Hematopoietic multipotent progenitor cell treated with erythropoietin and hydrocortisone succinate and interleukin-3 and kit ligand, for 4 days (in vitro differentiated cells): ENCODE measurements at places on chromosomes 7 and 10.
A peak's percentile ranks its signal among the peaks of the same experiment; 100 is the strongest.

- DNase-seq, result no peak
Observed at GRCh38 chr7:74455928-74456327, 2.2 kb downstream of the GTF2IRD1 start.

DNA sequence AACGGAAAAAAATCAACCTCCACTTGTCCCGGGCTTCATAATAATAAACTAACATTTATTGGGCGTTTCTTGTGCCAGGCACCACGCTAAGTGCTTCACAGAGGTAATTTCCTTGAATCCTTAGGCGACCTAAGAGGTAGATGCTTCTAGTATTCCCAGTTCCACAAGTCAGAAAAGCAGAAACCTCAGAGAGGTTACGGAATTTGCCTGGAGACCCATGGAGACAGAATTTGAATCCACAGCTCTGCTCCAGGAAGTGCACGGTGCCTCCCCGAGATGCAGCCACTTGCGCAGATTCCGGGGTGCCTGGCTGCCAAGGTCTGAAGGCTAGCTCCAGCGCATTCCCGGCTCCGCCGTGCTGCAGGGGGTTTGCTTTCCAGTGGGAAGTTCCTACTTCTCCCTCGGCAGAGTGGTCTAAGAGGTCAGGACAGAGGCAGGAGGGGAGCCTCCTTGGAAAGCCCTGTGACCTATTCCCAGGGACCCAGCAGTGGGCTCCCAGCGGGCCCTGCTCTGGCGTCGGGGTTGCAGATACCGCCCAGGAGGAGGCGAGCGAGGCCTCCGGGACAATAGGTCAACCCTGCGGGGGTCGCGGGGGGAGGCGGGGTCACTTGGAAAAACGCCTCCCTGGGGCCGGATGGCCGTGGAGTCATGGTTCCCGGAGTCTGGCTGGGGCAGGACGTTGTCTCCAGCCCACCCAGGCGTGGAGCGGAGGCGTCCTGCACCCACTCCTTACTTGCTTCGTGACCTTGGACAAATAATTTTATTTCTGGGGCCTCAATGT, 10.1 kb upstream of the NKX2-3 start:
- DNase-seq, result no peak

DNA sequence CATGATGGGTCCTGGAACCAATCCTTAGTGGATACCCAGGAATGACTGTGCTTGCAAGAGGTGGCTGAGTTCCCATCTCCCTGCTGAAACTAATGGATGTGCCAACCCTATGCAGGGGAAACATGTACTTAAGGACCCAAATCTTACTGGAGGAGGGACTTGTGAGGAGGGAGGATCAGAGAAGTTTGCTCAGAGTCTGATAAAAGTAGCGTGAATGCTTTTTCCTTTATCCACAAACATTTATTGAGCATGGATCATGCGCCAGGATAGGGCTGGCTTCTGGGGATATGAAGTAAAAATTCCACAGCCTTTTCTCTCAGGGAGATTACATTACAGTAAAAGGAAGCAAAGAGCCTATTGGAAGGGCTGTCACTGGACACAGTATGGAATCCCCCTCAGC, 358.5 kb downstream of the RPS24 start:
- no peak for DNase-seq

- DNase-seq, result peak; percentile 20
Observed at GRCh38 chr7:4470246-4470645, 211.8 kb upstream of the FOXK1 start.

DNA sequence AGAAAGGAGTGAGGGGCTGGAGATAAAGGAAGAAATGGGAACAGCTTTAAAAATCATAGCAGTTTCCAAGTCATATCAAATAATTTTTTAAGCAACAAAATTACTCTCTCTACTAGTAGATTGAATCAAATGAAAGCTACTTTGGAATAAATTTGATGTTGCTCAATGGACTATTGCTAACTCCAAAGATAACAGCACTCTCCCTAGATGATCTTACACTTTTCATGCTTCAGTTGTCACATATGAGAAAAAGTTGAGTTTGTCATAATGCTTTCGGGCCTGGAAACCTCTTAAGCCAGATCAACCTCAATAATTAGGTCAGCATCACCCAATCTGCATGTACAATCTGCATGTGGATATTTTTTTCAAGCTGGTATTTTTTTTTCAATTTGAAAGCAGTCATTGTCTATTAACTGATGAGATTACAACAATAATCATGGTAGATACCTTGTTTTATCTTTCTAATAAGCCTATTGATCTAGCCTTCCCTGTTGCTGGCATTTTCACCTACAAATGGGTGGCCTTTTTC, 31.3 kb downstream of the LIPJ start:
- DNase-seq, result no peak

DNA sequence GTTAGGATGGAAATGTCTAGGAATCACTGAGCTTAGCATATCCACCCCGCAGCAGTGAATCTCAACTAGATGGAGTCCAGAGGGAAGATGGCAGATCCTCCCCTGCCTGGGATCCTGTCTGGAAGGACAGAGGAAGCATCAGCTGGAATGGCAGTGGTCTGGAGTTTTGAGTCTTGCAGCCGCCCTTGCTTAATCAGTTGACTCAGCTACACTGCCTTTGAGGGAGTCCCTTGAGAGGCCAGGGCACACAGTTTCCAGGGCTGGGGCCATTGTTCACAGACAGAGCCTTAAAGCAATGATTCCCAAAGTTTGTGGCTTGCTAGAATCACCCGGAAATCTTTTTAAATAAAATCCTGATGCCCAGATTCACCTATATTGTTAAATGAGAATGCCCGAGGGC, 128.1 kb downstream of the NT5C2 start:
- DNase-seq, result no peak

- DNase-seq, result peak; percentile 8
Observed at GRCh38 chr7:137538361-137538762, 194.8 kb upstream of the PTN start.

DNA sequence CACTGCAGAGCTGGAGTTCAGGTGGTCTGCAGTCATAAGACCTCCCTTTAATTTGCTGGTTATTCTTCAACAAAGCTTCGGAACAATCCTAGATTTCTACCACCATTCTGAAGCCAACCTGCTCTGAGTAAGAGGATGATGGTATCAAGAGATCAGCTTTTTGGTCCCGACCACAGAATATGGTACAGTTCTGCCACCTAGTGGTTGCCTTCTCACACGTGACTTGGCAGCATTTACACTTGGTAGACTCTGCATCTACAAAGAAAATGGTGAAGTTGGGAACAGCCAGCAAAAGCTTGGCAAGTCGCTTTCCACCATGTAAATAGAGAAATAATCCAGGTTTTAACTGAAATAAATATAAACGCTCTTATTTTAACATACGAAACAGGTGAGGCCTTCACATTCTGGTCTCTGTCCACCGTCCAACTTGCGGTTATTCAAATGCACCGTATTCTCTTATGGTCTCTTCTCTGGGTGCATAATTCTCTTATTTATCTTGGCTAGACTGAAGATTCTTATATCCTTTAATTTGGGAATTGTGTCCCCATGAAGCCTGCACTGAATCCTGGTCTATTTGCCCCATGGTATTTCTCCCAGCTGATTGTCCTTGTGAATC, 173.9 kb upstream of the GRM3 start:
- peak; percentile 87 for DNase-seq

DNA sequence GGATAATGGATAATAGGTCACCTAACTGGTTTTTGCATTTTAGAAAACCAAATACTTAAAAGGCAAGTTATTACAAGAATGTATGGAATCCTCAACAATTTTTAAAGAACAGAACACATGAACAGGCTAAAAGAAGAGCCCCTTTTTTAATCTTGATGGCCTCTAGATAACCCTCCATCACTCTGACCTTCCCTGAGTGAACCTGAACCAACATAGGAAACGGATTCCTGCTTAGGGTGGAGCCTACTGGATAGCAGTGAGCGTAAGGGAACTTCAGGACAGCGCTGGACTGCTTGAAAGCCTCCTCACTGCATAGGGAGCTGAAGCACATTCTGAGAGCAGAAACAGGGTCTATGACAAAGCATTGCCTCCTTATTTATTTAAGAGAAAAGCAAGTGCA, 20.5 kb downstream of the TRPV5 start:
- no peak for DNase-seq

DNA sequence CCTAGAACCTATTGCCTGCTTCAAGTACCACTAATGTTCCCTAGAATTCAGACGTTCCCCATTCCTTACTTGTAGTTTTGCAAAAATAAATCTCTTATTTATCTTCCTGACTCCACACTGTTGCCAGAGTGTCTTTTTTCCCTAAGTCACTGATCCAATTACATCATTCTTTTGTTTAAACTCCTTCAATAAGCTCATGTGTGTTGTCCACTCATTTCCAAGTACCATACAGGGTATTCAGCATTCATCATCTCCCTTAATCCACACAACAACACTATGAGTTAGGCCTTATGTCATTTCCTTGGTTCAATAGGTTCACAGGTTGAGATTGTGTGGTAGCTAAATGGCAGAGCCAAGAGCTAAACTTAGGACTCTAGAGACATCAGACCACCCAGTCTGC, 119.9 kb upstream of the RHOBTB1 start:
- no peak for DNase-seq

DNA sequence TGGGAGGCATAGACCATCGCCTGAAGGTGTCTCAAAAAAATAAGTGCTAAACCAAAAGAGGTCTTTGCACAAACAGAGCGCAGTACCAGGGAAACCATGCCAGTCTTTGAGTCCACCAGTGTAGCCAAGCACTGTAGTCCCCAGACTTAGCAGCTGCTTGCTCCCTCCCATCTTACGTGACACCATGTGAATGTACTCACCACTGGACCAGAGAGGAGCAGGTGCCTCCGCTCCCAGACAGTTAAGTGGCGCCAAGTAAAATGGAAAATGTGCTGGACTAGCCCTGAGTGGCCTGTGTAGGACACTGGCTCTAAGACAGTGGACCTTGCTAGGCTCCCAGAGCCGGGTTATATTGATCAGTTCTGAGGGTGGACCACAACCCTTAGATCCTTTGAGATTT, 47.7 kb upstream of the PLEKHA1 start:
- no peak for DNase-seq

DNA sequence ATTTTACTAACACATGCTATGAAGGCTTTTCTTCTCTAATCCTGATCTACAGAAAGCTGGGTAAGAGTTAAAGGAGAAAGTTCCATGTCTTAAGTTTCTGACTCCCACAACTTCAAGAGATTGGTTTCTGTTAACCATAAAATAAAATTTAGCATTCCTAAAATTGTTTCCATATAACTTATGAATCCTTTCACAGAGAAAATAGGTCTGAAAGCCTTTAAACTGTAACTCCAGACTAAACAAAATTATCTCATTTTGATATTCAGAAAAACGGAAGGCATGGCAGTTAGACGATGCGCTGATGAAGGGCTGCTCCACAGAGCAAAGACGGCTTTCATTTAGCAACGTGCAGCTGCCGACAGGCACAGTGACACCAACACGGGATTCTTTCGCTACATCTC, 133.3 kb downstream of the SLC25A13 start:
- DNase-seq, result no peak

DNA sequence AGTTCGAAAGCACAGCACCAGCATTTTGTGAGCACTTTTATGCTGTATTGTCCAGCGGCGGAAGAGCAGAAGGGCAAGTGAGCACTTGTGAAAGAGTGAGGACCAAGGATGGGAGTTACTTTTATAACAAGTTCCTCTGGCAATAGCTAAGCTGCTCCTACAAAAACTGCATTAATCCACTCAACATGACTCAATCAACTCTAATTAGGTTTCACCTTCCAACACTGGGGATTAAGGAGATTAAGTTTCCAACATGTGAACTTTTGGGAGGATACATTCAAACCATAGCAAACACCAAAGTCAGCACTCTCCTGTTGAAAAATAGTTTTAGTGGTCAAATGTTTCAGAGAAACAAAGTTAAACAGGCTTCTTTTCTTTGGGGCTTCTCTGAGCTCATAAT, 844.5 kb downstream of the REEP3 start:
- DNase-seq, result no peak
